Central memory CD4-positive, alpha-beta T cell (primary cell): ENCODE measurements at places on chromosomes 3 and 15.

- DNase-seq, result no peak
Measured at GRCh38 chr3:35505772-35506171, 133.6 kb upstream of the ARPP21 start.

- DNase-seq, result no peak
Measured at GRCh38 chr3:41018855-41019254, 180.4 kb upstream of the CTNNB1 start.

DNA sequence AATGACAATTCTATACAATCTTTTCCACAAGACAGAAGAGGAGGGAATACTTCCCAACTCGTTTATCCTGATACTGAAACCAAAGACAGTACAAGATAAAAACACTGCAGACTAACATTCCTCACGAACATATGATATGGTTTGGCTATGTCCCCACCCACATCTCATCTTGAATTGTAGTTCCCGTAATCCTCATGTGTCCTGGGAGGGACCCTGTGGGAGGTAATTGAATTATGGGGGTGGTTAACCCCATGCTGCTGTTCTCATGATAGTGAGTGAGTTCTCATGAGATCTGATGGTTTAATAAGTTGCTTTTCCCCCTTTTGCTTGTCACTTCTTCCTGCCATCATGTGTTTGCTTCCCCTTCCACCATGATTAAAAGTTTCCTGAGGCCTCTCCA is 83.9 kb upstream of the PROK2 start:
- DNase-seq, result no peak

GRCh38 chr15:69767191-69767590 is 314.6 kb downstream of the RPLP1 start:
- no peak for DNase-seq
